ENCODE measurements at places on chromosomes 6 and 20.

DNA sequence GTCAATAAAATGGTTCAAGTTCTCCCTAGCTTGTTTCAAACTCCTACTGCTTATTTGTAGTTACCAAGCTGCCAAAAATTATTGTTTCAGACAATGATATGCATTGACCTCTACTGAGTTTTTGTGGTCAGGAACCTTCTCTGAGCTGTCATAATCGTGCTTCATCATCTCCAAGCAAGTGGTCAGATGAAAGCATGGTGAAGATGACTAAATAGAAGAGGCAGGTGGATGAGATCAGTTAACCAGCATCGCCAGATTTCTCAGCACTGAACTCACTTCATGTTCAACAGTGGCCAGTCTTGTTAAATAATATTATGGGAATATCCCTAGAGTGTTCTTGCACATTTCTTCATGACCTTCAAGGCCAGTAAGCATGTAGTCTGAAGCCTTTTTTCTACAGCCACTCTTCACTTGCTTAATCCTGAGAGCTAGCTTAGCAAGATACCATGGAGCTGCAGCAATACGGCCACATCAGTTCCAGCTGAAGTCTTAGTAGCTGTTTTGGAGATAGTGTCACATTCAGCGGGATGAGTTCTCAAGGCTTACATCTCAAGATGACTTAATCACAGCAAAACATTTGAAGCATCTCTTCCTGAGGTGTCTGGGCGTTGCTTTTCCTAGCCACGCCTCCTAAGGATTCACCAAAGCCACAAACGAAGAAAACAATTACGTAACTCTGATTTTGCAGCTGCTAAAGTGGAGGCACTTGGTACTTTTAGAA is 101.6 kb upstream of the TMEM30A start:
- no peak for DNase-seq

DNA sequence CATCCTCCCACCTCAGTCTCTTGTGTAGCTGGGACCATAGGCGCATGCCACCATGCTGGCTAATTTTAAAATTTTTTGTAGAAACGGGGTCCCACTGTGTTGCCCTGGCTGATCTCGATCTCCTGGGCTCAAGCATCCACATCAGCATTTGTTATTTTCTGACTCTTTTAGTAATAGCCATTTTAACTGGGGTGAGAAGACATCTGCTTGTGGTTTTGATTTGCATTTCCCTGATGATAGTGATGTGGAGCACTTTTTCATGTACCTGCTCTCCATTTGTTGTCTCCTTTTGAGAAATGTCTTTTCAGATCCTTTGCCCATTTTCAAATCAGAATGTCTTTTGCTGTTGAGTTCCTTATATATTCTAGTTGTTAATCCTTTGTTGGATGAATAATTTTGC is 22.2 kb upstream of the TULP4 start:
- DNase-seq, result no peak

DNA sequence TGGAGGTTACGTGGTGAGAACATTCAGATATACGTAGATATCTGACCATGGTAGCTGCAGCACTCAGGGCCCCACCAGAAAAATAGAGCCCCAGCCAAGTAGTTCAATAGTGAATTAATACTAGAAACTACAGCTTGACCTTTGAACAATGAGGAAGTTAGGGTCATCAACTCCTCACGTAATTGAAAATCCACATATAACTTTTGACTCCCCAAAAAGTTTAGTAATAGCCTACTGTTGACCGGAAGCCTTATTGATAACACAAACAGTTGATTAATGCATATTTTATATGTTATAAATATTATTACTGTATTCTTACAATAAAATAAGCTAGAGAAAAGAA is 117.9 kb downstream of the SNX5 start:
- DNase-seq, result no peak

GRCh38 chr6:12490904-12491571 is 200.9 kb downstream of the EDN1 start:
- DNase-seq, result no peak

GRCh38 chr6:156839591-156840001 is 62.4 kb downstream of the ARID1B start:
- DNase-seq, result no peak

- DNase-seq, result no peak
These were observed 59.2 kb downstream of the RBM38 start for GRCh38 chr20:57450419-57450818.

DNA sequence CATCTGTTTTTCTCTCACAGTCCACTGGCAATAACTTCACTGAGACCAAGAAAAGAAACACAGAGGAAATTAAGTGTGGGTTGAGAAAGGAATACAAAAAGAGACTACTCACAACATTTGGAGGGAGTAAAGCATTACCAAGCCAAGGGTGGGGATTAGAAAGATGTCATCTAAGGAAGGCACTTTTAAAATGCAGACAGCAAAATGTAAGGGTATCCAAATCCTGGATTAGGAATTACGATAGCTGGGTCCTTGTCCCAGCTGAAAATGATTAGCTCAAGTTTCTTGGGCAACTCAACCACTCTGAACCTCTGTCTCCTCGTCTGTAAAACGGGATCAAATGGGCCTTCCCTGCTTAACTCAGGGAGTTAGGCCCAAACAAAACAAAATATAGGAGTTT is 2.2 kb downstream of the LEMD2 start:
- DNase-seq, result no peak

DNA sequence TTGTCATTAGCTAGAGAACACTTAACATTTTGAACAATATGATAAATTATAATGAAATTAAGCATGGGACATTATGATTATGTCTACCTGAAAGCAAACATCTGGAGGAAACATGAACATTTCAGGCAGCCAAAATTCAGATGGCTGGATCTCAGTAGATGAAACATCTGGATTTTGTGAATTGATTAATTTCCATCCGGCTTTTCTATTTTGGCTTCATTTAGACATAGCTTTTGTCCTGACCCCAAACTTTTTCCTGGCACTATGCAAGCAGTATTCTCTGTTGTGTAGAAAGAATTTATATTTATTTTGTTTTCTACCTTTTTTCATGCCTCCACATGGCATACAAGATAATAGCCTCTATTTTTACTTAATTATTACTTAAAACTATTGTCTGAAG is 186.3 kb downstream of the OGFRL1 start:
- DNase-seq, result no peak

Measured in activated CD4-positive, alpha-beta T cell treated with anti-CD3 and anti-CD28 coated beads for 1 hour (primary cell).